ENCODE measurements at places on chromosomes 16 and 17.

- DNase-seq = no peak
Measured at GRCh38 chr17:82876602-82877379, 37.0 kb upstream of the ZNF750 start.

DNA sequence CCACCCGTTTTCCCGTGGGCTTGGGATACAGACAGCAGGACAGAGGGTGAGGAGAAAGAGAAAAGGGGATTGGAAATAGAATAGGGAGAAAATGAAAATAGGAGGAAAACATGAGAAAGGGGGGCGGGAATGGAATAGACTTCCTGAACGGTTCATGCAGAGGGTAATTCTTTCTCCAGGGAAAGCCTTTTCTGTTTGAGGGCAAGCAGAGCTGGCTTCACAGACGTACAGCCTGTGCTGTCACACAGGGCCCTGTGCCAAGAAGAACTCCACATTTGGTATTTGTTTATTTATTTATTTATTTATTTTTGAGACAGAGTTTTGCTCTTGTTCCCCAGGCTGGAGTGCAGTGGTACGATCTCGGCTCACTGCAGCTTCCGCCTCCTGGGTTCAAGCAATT, 12.0 kb downstream of the MILR1 start:
- DNase-seq = no peak

- DNase-seq = no peak
Measured at GRCh38 chr16:8568231-8568617, 22.1 kb downstream of the TMEM114 start.

DNA sequence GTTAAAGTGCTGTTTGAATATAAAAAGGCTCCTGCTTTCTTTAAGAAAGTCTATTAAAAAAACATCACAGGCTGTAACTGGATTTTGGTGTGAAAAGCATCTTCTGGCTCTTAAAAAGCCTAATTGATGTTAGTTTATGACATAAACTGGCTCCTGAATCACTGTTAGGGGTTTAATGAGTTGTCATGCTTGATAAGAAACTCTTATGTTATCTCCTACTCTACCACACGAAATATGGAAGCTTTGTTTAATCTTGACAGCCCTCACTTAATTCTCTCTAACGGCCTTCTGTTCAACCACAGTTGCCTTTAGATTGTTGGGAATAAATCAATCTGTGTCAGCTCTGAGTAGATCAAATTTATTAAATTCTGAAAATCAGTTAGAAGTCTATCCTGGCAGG, 51.5 kb downstream of the CPPED1 start:
- DNase-seq = no peak

GRCh38 chr16:69688589-69688988, 37.8 kb downstream of the NQO1 start:
- DNase-seq = no peak

DNA sequence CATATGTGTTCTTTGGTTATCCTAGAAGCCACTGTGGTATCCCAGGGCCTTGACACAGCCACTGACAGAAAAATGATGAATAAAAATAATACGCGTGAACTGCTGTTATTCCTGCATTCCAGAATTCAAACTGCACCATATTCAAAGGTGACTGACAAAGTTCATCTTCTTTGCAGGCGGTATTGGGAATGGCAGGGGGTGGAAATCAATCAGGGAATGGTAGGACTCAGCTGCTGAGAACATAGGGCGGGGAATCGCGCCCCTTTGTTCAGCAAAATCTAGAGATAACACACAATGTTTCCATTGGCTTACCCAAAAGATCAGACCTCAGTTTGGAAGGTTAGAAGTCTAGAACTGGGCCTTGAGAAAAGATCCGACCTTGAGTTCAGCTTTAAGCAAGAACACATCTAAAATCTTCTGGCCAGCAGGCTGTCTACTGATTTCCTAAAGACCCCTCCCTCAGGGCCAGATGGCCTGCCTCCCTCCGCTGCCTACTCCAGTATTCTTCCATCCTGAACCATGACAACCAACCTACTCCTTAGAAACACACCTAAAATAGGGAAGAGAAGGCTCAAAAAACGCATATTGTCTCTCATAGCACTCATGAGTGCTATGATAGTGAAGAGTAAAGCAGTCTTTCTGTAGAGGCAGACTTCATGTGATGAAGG, 34.1 kb downstream of the CDK5R1 start:
- no peak for DNase-seq

DNA sequence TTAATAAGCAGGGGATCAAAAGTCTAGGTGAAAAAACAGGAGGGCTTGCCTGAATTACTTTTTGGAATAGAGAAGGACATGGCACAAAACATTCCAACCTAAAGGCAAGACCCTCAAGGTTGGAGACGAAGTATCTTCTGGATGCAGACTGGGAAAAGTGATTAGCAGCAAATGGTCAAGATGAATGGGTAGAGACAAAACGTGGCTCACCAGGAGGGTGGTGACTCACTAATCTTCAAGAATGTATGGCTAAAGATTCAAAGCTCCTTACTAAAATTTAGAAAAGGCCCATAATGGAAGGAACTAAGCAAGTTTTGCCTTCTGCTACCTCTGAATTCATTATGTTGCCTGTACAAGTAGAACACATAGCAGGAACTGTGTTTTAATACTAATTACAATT, 469.5 kb upstream of the RBFOX1 start:
- DNase-seq = no peak

- no peak for DNase-seq
Measured at GRCh38 chr16:89233678-89234490, 16.4 kb downstream of the ZNF778 start.

DNA sequence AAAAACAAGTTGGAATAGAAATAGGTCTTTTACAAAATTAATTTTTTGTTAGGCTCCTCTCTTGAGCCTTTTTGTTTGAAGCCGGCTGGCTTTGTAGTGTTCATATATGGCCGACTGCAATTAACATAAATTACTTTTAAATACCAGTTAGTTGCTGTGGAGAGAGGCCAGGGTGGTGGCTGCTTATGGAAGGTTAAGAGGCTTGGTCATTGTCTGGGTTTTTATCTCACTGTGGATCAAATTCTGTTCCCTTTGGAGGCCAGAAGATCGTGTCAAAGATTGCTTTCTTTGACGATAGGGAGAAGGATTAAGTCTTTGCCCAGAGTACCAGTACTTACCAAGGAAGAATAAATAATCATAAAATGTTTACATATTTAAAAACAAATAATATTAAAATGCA, 39.9 kb downstream of the MSI2 start:
- no peak for DNase-seq

DNA sequence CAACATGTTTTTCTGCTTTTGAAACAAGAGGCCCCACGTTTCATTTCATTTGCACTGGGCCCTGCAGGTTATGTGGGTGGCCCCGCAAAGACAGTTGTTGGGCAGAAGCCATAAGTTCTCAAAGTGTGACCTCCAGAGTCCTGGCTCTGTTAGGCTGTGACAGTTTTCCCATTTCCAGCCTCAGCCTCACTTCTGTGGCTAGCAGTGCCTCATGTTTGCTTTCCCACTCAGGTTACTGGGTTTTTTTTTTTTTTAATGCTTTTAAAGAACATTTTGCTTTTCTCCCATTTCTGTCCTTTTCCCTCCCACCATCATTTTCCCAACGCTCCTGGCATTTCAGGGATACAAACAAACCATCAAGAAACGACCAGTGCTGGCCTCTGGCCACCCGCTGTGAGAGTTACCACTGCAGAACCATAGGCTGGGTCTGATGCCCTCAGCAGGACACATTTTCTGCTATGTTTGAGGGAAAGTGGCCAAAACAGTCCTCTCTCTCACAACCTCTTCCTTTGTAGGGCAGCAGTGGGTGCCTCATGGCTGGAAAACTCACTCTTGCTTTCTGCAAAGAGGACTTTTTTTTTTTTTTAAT, 159.0 kb upstream of the MPHOSPH6 start:
- DNase-seq = no peak

GRCh38 chr16:75965504-75966374, 239.4 kb upstream of the CPHXL start:
- DNase-seq = no peak

DNA sequence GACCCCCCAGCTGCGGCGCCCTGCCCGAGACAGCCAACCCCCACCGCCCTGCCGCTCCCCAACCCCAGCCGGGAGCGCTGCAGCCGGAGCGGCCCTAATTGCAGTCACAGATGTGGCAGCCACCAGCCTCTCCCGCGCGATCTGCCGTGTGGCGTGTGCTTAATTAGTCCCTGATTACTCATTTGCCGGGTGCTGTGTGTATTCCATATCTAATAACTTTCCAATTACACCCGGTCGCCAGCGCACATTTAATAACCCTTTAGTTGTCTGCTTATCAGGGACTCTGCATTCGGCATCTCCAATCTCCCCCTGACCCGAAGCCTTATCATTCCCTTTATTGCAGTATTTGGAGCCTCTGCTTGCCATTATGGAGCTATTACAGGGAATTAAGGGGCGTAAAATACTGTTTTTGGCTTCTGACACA, 236.7 kb upstream of the CIBAR2 start:
- DNase-seq = no peak

DNA sequence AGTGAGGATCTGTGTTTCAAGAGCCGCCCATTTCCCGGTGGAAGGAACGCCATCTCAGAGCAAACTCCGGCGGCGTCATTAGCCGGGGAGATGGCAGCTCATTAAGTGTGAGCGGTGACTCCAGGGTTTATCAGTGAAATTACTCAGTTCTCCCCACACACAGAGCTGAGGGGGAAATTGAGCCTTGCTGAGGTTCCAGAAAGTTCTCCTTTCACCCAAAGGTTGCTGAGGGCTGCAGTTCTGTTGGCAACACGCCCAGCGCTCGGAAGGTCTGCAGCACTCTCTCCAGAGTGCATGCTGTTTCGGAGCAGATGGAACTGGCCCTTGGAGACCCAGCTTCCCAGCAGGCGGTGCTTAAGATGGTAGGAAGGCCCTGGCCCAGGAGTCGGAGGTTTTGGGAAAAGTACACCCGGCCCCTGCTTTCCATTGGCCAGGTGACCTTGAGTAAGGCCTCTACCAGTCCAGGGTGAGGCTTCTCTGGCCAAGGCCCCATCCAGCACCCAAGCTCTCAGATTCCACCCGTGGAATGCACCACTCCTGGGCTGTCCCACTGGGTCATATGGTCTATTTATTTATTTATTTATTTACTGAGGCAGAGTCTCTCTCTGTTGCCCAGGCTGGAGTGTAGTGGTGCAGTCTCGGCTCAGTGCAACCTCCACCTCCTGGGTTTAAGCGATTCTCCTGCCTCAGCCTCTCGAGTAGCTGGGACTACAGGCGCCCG, 167.7 kb upstream of the CIBAR2 start:
- DNase-seq = no peak

GRCh38 chr17:50697062-50697461, 10.7 kb downstream of the ANKRD40 start:
- no peak for DNase-seq

- DNase-seq = no peak
Measured at GRCh38 chr17:58577696-58578095, 63.3 kb upstream of the MTMR4 start.

GRCh38 chr16:74296432-74297144, at the start of gene PSMD7:
Gene PSMD7, plus strand, starts transcription at chr16:74296814. Its CDS starts 101 bp downstream, at chr16:74296915.
- peak; percentile 79 for DNase-seq

- DNase-seq = no peak
Measured at GRCh38 chr16:12455287-12455798, 348.3 kb downstream of the CPPED1 start.

GRCh38 chr16:57722651-57723050, 12.9 kb upstream of the KATNB1 start:
- DNase-seq = no peak

- no peak for DNase-seq
Measured at GRCh38 chr17:48472411-48473281, 42.6 kb upstream of the SKAP1 start.

- no peak for DNase-seq
Measured at GRCh38 chr17:47872651-47873161, 21.7 kb upstream of the SP6 start.

- no peak for DNase-seq
Measured at GRCh38 chr16:63822818-63823217, 1299.0 kb downstream of the CDH11 start.

DNA sequence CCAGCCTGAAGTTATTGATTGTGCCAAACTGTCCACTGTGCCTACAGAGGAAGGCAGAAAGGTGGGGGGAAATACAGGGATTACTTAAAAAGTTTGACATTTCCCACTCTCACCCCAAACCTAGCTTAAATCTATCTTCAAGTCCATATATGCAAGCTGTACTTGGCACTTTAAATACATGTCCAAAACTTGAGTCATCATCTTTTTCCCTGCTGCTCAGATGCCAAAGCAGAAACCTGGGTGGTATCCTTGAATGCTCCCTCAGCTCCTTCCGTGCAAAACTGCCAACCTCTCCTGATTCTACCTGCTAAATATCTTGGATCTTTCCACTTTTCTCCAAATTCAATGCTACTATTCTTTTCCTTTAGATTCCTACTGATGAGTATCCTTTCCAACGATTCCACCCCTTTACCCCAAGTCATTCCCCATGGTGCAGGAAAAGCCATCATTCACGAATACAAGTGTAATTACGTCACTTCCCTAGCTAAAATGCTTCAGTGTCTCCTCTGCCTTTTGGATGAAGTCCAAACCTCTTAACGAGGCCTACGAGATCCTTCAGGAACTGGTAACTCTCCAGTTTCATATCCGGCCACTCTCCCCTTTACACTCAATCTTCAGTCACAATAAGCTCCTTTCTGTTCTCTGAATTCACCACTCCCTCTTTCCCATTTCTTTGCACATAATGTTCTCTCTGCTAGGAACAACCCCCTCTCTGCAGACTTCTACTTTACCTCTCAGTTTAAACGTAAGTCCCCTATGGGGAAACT, 9.3 kb downstream of the BECN1 start:
- no peak for DNase-seq

GRCh38 chr16:53730693-53731092, 26.7 kb downstream of the FTO start:
- no peak for DNase-seq

DNA sequence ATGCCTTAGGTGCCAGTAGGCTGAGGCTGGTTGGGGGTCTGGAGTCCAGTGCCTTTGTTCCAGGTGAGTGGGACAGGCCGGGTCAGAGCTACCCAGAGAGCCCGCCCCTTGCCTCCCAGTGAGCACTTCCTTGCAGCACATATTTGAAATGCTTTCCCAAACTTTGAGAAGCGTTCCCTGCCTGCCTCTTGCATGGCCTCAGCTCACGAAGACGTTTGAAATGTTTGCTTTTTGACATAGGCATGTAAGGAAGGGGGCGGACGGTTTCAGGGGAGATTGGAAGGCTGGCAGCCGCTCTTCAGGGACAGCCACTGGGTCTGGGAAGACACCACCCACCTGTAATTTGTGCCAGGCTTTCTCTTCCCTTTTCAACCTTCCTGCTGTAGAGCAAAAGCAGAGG, 5.1 kb upstream of the FOXL1 start:
- DNase-seq = no peak

DNA sequence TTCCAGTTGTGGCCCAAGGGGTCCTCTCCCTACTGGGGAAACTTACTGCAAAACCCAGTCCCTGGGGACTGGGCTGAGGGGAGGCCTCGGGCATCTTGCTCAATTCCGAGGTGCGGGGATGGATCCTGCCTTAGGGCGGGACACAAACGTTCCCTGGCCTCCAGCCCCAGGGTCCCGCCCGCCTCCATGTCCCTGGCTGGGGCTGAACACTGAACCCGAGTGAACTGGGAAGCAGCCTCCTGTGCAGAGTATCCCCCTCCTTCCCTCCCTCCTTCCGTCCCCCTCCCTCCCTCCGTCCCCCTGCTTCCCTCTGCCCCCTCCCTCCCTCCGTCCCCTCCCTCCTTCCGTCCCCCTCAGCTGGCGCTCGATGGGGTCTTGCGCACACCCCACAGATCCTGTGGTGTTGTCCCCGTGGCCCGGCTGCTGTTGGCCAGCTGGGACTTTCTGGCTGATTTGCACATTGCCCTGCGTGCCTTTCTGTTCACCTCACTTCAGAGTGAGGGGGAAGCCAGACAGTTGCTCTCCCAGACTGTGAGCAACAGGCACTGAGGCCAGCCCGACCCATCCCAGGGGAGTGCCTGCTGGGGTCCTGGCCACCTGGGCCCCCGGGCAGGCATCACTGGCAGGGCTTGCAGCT, 5.5 kb downstream of the TRAF7 start:
- DNase-seq = no peak
